ENCODE measurements at places on chromosomes 16 and 17.

GRCh38 chr17:17425005-17425404, 51.8 kb upstream of the MED9 start:
- H3K27ac ChIP-seq = no peak overlapping the region
- H3K27me3 ChIP-seq = no peaks in the 10 kb centered on the region
- no peak overlapping the region for H3K4me3 ChIP-seq

DNA sequence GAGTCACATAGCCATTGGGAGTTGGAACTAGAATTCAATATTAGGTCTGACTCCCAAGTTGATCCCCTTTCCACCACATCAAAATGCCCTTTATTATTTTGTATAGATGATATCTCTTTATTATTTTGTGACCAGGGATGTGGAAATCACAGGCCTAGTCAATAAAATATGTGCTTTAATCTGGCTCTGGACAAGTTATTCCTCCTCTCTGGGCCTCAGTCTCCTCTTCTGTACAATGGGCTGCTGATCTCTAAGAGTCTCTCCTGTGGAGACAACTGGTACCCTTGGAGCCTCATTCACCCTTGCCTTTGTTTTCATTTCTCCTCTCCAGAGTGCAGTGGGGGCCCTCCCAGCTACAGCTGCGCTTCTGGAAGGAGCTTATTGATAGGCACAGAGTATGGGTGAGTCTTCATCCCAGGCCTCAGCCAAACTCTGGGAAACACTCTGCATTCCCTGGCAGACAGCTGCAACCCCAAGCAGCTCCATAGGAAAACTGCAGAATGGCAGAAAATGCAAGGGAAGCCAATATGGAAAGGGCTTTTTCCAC, 4.3 kb upstream of the ABAT start:
- peaks cover 4% of the 10 kb centered on the region for H3K4me1 ChIP-seq
- H3K4me3 ChIP-seq = no peak overlapping the region
- H3K27me3 ChIP-seq = no peaks in the 10 kb centered on the region
- no peaks in the 10 kb centered on the region for H3K36me3 ChIP-seq

DNA sequence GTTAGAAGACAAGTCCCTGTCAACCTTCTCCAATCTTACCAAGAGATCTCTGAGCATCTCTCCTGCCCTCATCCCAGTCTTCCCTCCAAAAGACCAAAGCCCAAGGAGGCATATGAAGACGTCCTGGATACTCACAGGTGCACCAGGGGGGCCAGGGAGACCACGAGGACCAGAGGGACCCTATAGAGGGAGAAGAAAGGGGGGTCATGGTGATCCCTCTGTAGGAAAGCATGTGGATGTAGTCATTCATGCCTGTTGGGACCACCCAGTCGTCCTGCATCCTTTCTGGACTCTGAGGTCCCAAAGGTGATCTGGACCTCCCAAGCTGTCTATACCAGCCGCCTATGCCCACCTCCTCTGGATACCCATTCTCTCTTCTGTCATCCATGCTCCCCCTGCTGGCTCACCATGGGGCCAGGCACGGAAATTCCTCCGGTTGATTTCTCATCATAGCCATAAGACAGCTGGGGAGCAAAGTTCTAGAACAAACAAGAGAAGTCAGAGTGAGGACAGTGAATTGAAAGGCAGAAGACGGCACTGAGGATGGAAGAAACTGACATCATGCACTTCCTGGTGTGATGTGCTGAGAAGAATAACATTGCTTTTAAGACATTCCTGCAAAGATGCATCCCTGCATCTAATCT, 3.3 kb downstream of the COL1A1 start:
- no peak overlapping the region for H3K4me3 ChIP-seq
- DNase-seq = peak; percentile 52
- no peaks in the 10 kb centered on the region for H3K27me3 ChIP-seq

GRCh38 chr17:39141294-39141693, 10.1 kb downstream of the PLXDC1 start:
- H3K36me3 ChIP-seq = no peaks in the 10 kb centered on the region
- H3K4me1 ChIP-seq = peaks cover 12% of the 10 kb centered on the region
- H3K4me3 ChIP-seq = no peak overlapping the region
- no peak for DNase-seq
